Spinal cord (tissue), 10 donors: ENCODE measurements at places on chromosomes 1 and 21.

DNA sequence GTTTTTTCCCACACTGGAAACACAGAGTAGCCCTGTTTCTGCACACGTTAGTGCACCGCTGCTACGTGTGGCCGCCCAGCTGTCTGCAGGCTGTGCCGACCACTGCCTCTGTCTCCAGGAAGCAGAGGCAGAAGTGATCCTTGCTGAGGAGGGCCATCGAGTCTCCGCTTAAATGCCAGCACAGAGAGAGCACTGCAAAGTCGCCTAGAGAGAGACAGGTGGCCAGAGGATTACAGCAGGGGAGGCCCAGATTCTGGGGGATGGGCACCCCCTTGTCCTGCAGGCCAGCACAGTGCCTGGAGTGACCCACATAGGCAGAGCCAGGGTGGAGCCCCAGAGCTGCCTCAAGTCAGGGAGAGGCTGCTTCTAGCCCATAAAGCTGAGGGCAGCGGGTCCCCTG is 6.1 kb downstream of the TPRG1L start:
- H3K36me3 ChIP-seq = peaks cover 93% of the 10 kb centered on the region
- H3K4me3 ChIP-seq = no peak overlapping the region
- no peak for DNase-seq
- H3K27me3 ChIP-seq = no peaks in the 10 kb centered on the region
- H3K27ac ChIP-seq = no peak overlapping the region

DNA sequence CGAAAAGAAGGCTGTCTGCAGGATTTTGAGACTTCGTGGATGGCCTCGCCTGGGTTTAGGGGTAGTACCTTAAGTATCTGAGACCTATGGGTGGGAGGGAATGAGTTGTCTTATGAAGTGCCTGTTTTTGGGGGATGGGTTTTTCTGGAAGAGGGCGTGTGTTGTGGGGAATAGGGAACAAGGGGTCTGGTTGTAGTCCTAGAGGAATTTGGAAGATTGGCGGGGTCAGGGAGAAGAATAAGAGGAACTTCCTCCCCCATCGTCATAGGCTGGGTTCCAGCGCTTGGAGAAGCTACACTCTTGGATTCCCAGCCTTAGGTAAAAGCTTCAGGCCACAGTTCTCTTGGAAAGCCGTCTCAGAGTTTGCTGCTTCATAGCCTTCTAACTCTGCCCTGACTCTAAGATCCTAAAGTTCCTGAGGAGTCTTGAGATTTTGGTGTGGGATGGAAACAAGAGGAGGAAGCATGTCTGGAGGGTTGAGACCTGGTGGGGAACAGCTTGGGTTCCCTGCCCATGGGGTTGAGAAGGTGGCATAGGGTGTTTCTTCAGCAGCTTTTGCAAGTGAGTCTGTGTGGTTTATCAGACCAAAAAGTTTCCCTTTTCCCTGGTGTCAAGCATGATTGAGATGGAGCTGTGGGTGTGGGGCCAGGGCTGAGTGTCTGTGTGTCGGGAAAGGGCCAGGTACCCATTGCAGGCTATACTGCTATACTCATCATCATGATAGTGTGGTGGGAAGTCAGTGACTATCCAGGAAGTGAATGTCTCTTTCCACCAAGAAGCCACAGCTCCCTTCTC is 1.8 kb downstream of the VANGL2 start:
- H3K4me1 ChIP-seq = peaks cover 43% of the 10 kb centered on the region
- no peak for DNase-seq
- H3K36me3 ChIP-seq = peaks cover 2% of the 10 kb centered on the region
- no peaks in the 10 kb centered on the region for H3K27me3 ChIP-seq

DNA sequence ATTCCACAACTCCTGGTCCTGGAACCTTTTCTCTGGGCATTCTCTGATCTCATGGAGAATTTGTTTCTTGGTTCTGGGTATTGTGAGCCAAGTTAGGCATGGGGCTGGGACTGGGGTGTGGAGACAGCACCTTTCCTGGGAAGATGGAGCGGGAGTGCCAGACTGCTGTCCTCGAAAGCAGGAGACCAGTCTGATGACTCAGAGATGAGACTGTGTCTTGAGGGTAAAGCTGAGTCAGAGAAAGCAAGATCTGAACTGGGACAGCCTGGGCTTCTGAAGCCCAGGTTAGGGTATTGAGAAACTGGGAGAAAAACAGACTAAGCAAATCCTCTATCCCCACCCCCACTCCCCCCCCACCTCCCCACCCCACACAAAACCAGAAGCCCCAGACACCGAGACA is 2.2 kb upstream of the KANK4 start:
- no peak overlapping the region for H3K4me3 ChIP-seq
- peaks cover 12% of the 10 kb centered on the region for H3K4me1 ChIP-seq
- peaks cover 30% of the 10 kb centered on the region for H3K27me3 ChIP-seq
- no peaks in the 10 kb centered on the region for H3K36me3 ChIP-seq

DNA sequence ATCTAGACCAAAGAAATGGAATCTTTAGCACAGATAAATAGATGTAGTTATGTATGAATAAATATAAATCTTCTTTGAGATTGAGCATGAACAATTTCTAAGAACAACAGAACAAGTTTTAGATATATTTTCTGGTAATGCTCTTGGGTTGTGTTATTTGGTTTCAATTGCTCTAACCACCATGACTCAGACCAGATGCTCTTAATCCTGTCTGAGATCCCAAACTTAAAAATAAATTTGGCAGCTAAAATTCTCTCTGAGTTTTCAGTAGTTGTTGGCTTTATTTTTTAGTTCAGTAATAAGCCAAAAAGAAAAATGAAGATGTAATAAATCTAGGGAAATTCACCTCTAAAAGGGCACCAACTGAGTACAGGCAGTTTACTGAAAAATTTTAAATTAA is 1693.4 kb downstream of the NCAM2 start:
- no peak overlapping the region for H3K4me3 ChIP-seq
- H3K4me1 ChIP-seq = no peaks in the 10 kb centered on the region
- peak; percentile 2 for DNase-seq

DNA sequence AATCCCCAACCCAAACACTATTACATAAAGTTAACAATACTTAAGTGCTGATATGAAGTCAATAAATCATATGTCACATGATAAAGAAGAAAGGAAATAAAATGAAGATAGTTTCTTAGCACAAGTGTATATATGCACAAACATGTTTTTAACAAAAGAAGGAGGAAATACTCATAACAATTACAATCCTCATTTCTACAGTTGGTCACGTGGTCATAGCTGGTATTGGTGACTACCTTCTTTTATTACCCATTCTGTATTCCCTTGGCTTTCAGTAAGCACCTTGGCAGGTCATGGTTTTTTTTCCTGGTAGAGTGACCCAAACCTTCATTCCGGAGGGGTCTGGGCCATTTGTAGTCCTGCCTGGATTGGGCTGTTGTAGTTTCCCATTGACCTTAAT is 137.1 kb upstream of the KCND3 start:
- no peaks in the 10 kb centered on the region for H3K4me1 ChIP-seq
- no peaks in the 10 kb centered on the region for H3K36me3 ChIP-seq
- H3K27ac ChIP-seq = no peak overlapping the region

- H3K36me3 ChIP-seq = peaks cover 2% of the 10 kb centered on the region
- no peak for DNase-seq
- no peak overlapping the region for H3K27ac ChIP-seq
- no peaks in the 10 kb centered on the region for H3K27me3 ChIP-seq
- no peaks in the 10 kb centered on the region for H3K4me1 ChIP-seq
Measured at GRCh38 chr1:192984080-192984479, 75.1 kb downstream of the UCHL5 start.

DNA sequence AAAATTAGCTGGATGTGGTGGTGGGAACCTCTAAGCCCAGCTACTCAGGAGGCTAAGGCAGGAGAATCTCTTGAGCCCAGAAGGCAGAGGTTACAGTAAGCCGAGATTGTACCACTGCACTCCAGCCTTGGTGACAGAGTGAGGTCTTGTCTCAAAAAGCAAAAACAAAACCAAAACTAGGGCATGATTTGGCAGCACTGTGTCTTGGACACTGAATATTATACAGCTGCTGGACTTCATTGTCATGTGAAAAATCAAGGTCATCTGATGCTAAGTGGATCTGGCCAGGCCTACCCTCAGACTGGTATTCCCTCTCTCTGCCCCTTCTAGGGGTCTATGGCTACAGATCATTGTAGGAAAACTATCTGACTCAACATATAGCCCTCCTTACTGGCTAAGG is 55.2 kb upstream of the MRPS6 start:
- no peak for DNase-seq
- H3K36me3 ChIP-seq = no peaks in the 10 kb centered on the region
- no peak overlapping the region for H3K27ac ChIP-seq
- H3K4me3 ChIP-seq = no peak overlapping the region
- H3K4me1 ChIP-seq = peaks cover 4% of the 10 kb centered on the region
- no peaks in the 10 kb centered on the region for H3K27me3 ChIP-seq

GRCh38 chr21:34640858-34641257 is 25.9 kb upstream of the RCAN1 start:
- H3K36me3 ChIP-seq = no peaks in the 10 kb centered on the region
- no peak for DNase-seq
- no peak overlapping the region for H3K27ac ChIP-seq
- H3K27me3 ChIP-seq = no peaks in the 10 kb centered on the region
- no peaks in the 10 kb centered on the region for H3K4me1 ChIP-seq

GRCh38 chr1:58791106-58791505 is 7.3 kb upstream of the JUN start:
- no peaks in the 10 kb centered on the region for H3K27me3 ChIP-seq
- H3K27ac ChIP-seq = no peak overlapping the region
- no peak overlapping the region for H3K4me3 ChIP-seq
- H3K36me3 ChIP-seq = no peaks in the 10 kb centered on the region
- H3K4me1 ChIP-seq = no peaks in the 10 kb centered on the region

DNA sequence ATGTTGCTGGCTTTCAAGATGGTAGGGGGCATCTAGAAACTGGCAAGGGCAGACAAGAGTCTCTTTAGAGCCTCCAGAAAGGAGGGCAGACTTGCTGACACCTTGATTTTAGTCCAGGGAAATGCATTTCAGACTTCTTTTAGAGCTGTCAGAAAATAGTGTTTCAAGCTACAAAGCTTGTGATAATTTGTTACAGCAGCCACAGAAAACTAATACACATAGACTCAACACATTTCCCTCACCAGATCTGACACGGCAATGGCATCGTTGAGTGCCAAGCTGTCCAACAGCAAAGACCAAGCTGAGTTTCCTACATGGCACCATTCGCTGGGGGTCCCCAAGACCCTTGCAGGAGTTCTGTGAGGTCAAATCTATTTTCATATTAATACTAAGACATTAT is 62.0 kb downstream of the SLC9A1 start:
- no peak overlapping the region for H3K4me3 ChIP-seq
- peaks cover 3% of the 10 kb centered on the region for H3K27me3 ChIP-seq
- DNase-seq = no peak
- no peak overlapping the region for H3K27ac ChIP-seq

DNA sequence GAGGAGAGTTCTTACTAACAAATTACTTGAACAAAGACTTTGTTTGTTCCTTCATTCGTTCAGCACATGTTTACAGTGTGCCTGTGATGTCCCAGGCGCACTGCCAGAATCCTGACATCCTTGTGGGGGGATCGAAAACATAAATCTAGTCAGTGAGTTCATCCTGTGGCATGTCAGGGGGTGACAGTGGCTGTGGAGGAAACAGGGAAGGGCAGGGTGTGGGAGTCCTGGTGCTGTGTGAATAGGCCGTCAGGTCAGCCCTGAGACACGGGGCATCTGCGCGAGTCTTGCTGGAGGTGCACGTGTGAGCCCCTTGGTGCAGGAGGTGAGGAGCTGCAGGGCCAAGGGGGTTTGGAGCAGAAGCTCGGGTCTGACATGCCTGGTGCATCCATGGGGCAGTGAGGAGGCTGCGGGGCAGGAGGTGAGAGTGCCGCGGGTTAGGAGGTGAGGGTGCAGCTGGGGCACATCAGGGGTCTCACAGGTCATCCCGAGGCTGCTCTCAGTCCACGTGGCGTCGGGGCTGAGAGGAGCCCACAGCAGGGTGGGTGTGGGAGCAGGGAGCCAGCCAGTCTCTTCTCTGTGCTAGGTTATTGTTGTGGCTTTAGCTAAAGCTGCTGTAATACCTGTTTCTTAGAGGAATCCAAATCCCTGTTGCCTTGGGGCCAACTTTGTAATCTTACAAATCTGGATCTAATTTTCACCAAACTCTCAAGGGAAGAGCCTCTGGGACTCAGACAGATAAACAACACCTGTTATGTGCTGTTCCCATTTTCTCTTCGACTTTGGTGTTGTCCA is 93.4 kb downstream of the PCBP3 start:
- no peak overlapping the region for H3K4me3 ChIP-seq
- H3K27me3 ChIP-seq = no peaks in the 10 kb centered on the region
- peaks cover 11% of the 10 kb centered on the region for H3K4me1 ChIP-seq
- no peak overlapping the region for H3K27ac ChIP-seq
- no peaks in the 10 kb centered on the region for H3K36me3 ChIP-seq

GRCh38 chr1:197920414-197921117 is 3.4 kb downstream of the LHX9 start:
- peaks cover 42% of the 10 kb centered on the region for H3K4me1 ChIP-seq
- DNase-seq = no peak
- peaks cover 79% of the 10 kb centered on the region for H3K27me3 ChIP-seq
- no peaks in the 10 kb centered on the region for H3K36me3 ChIP-seq
- H3K4me3 ChIP-seq = no peak overlapping the region

GRCh38 chr21:45473496-45474322 is 68.5 kb downstream of the SLC19A1 start:
- no peaks in the 10 kb centered on the region for H3K27me3 ChIP-seq
- no peak overlapping the region for H3K27ac ChIP-seq
- peaks cover 51% of the 10 kb centered on the region for H3K36me3 ChIP-seq
- peaks cover 57% of the 10 kb centered on the region for H3K4me1 ChIP-seq
- DNase-seq = no peak

- peaks cover 37% of the 10 kb centered on the region for H3K4me1 ChIP-seq
- no peaks in the 10 kb centered on the region for H3K27me3 ChIP-seq
- DNase-seq = peak; percentile 90
- H3K36me3 ChIP-seq = no peaks in the 10 kb centered on the region
Measured at GRCh38 chr1:11413986-11414391, 65.0 kb upstream of the DISP3 start.

GRCh38 chr1:38475624-38476005 is 384.0 kb downstream of the RRAGC start:
- DNase-seq = no peak
- H3K4me1 ChIP-seq = peaks cover 22% of the 10 kb centered on the region
- no peak overlapping the region for H3K27ac ChIP-seq
- H3K27me3 ChIP-seq = peaks cover 21% of the 10 kb centered on the region
- no peak overlapping the region for H3K4me3 ChIP-seq
- H3K36me3 ChIP-seq = no peaks in the 10 kb centered on the region

GRCh38 chr1:155983191-155984024 is 5.1 kb upstream of the ARHGEF2 start:
- DNase-seq = no peak
- no peaks in the 10 kb centered on the region for H3K27me3 ChIP-seq
- peaks cover 21% of the 10 kb centered on the region for H3K4me1 ChIP-seq
- H3K4me3 ChIP-seq = no peak overlapping the region
- H3K27ac ChIP-seq = peak overlapping the region; percentile 61

DNA sequence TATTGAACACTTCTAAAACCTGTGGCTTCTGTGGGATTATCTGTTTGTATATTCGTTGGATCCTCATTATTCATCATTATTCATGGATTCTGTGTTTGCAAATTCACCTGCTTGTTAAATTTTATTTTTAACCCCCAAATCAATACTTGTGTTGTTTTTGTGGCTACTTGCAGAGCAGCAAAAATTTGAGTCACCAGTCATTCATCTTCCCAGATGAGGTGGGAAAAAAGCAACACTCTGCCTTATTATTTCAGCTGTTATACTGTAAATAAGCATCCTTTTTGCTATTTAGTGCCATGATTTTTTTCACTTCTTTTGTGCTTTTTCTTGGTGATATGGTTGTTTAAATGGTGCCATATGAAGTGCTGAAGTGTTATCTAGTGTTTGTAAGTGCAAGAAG is 56.7 kb downstream of the RASAL2 start:
- no peak overlapping the region for H3K27ac ChIP-seq
- no peaks in the 10 kb centered on the region for H3K36me3 ChIP-seq
- H3K4me3 ChIP-seq = no peak overlapping the region
- no peak for DNase-seq
- no peaks in the 10 kb centered on the region for H3K27me3 ChIP-seq
- H3K4me1 ChIP-seq = no peaks in the 10 kb centered on the region
